C1 segment of cervical spinal cord (tissue), 14 donors: ENCODE measurements at places on chromosomes 1 and 21.

DNA sequence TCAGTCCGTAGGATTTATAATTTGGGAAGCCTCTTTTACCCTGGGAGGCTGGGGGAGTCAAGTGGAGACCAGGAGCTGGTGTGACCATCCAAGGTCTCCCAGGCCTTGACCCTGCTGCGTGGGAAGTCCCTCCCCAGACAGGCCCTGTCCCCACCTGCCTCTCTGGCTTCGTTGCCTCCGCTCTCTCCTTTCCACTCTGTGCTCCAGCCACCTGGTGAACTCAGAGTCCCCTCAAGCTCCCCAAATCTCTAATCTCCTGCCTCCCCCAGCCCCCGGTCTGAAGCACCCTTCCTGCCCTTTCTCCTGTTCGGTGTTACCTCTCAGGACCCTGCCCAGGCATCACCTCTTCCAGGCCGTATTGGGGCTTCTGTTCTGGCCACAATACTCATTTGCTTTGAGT lies 27.9 kb downstream of the CDCP2 start:
- DNase-seq = no peak

DNA sequence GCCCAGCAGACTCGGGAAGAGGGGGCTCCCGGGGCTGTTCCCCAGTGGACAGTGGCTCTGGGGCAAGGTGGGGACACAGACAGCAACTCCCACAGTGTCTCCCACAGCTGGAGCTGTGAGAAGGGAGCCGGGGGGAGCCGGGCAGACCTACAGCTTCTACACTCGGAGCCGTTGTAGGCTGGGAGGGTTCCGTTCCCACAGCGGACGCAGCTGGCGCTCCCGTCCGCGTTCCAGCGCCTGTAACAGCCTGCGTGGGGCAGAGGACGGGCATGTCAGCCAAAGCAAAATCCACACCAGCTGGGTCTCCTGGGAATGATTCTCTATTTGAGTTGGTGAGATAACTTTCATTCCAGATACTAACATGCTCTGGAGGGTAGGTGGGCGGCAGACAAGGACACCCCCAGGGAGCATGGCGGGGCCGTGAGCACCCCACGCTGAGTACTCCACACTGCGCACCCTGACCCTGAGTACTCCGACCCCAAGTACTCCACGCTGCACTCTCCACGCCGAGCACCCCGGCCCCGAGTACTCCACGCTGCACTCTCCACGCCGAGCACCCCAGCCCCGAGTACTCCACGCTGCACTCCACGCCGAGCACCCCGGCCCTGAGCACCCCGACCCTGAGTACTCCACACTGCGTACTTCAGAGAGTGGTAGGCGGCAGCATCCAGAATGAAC lies 13.4 kb upstream of the RNF223 start:
- no peak for DNase-seq

DNA sequence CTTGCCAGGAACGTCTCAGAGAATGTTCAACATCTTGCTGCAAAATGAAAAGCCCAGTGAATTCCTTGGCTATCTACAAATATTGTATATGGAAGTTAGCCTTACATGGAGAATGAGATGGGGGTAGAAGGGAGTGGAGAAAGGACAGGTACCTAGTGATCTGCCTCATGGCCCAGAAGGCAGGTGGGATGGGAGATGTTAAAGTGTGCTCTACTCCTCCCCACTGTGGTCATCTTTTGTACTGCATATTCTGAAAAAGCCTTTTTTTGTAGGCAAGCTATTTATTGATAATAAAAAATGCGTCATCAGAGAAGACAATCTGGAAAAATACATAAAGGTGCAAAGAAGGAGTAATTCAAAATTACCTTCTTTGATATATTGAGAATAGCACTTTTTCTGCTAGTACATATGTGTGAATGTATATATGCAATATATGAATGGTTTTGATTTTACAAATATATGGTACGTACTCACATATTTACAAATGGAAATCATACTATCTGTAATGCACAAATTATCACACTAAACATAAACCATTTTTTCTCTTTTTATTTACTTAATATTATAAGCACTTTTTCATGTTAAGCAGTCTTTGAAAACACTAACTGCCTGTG lies 19.1 kb upstream of the SLC5A9 start:
- DNase-seq = no peak

DNA sequence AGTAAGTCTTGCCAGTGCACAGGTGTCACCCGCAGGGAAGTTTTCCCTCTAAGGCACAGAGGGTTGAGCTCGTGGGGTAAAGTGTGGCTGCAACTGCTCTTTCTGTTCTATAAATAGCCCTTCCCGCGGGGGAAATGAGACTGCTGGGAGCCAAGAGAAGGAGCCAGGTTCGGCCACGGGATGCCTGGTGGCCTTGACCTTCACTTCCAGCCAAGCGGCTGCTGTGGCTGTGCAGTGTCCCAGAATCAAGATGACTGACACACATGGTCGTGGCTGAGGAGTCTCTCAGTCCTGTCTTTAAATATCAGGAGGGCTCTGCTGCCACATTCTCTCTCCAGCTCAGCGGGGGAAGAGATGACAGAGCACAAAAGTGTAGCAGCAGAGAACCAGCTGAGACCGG lies 154.1 kb upstream of the VAMP3 start:
- no peak for DNase-seq

DNA sequence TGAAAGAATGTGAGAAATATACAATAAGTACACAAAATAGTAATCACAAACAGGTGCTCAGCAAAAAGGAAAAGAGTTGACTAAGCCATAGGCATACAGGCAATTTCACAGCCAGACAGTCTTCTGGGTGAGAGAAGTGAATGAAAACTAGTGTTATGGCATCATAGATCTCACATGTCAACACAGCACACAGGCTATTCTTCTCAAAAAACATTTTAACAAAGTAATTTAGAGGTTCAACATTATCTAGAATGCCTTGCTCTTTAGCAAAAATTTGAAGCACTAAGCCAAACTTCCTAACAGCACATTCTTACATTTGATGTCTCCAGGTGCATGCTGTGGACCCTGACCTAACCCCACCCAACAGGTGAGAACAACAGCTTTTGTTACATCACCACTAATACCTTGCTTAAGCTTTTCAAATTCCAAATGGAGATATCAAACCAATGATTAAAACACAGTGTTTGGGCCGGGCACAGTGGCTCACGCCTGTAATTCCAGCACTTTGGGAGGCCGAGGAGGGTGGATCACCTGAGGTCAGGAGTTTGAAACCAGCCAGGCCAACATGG lies 30.5 kb downstream of the OTUD7B start:
- no peak for DNase-seq

DNA sequence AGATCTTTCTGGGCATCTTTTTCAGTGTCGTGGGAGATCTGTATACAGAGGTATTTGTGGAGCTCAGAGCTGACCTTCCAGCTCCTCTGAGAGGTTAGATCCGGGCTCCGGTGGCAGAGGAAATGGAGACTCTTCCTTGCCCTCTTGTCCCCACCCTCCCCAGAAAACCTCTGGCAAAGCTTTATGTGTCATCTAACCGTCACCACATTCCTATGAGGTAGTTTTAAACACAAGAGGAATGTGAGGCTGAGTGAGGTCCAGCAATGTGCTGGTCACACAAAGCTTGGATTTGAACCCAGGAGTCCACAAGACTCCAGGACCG lies 1.2 kb downstream of the CD160 start:
- DNase-seq = no peak

GRCh38 chr1:239819096-239819495 lies 272.6 kb upstream of the FMN2 start:
- DNase-seq = no peak

- no peak for DNase-seq
Observed at GRCh38 chr21:45011911-45012661, 62.3 kb upstream of the ADARB1 start.

DNA sequence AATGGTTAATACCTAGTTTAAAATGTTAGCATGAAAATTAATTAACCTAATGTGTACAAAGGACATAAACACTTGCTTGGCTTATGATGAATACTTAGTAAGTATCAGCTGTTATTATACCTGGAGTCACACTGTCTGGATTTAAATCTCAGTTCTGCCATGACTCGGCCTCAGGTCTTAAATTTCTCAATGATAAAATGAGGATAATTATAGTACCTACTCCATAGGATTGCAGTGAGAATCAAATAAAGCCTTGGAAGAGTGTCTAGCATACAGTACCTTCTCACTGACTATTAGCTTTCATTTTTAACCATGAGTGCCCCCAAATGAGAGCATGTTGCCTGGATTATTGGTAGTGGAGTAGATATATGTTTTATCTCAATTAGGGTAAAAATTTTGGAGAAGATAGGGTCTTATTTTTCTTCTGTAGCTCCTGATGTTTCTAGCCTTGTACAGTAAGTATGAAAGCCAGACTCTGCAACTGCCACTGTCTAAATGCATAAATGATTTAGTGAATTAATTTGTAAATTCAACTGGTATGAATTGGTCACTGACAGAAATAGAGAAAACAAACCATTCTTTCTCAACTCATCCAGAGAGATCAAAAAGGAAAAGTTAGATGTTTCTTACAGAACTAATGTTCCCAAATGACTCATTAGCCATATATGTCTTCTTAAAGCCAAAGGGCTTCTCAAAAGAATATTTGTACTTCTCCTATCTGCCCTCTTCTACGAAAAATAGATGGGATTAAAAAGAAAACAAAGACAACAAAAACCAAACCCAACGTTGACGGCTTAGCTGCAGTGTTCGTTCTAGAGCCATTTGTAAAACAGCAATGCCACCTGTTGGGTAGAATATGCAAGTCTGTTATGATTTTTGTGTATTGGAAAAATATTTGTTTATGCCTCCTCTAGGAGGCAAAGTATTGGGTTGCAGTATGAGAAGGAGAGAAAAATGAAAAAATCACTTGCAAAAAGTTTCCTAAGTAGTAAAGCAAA lies 53.8 kb upstream of the MROH9 start:
- DNase-seq = no peak

DNA sequence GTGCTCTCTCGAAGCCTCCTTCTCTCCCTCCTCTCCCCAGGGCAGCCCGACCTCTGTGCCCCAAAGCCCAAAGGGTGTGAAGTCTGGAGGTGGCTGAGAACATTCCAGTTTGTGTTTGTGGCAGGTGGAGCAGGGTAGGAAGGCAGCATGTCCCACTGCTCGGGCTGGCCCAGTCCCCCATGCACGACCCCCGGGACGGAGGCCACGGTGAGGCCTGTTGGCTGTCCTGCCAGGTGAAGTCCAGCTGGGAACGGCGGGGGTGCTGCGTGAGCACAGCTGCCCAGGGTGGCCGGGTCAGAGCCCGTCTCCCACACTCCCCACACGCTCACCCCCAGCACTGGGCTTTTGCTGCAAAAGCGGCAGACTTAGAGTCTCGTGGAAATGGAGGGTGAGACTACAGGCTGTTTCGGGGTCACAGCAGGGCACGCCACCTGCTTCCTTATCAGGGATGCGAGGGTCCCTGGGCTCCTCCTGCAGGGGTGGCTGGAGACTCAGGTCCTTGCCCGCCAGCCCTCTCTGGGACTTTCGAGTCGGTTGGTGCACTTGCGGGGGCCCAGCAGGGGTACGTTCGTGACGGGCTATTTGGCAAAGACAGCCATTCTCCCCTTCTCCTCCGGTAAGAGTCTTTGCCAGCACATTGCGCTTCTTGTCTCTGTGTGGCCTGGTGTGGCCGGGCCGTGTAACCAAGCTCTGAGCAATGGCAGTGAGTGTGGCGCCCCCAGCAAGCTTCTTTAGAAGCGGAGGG lies 40.3 kb downstream of the MORN1 start:
- no peak for DNase-seq

- no peak for DNase-seq
Observed at GRCh38 chr1:43610339-43610738, 39.6 kb upstream of the KDM4A start.

DNA sequence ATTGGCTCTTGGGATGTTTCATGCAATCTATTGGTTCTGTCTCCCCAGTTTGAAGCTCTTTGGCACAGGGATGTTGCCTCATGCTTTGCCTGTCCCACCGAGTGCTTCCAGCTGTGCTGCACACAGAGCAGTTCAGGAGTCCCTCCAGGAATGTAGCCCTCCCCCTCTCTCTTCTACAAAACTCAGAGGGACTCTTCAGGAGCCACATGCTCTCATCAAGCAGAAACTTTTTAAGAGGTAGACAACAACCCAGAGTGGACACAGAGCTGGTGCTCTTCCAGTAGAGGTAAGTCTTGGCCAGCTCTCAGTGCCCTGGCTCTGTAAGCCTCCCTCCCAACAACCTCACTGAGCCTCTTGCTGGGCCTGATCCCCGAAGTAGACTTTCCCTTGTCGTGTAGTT lies 11.6 kb upstream of the ZNF697 start:
- DNase-seq = no peak

DNA sequence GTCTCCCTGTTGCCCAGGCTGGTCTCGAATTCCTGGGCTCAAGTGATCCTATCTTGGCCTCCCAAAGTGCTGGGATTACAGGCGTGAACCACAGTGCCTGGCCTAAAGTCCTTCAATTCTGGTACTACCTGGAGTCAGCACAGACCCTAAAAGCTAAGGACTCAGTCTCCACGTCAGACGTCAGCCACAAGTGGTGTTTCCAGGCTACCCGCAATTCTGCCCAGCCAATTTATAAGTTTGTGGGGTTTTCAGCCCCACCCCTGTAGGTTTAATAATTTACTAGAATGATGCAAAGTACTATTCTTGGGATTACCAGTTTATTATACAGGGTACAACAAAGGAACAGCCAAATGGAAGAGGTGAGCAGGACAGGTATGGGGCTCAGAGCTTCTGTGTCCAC lies 10.6 kb upstream of the DIP2A start:
- no peak for DNase-seq

DNA sequence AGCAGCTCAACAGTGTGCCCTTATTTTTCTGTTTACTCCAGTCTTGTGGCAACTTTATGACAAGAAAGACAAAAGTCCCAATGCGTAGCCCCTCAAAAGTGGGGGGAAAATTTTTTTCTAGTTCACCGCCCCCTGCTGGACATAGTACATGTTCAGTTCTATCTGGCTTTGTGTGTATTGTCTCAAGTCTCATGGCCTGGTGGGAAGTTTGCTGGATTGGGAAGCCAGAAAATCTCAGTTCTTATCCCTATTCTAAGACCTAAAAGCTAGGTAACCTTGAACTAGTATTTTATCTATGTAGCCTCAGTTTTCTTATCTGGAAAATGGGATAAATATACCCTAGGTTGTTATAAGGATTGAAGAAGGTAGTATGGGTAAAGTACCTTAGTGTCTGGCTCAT lies 55.8 kb upstream of the LDLRAP1 start:
- no peak for DNase-seq

GRCh38 chr1:232252546-232253118 lies 377.3 kb downstream of the SIPA1L2 start:
- DNase-seq = no peak
